ENCODE measurements at places on chromosomes 5 and 9.
A peak's percentile ranks its signal among the peaks of the same experiment; 100 is the strongest.

GRCh38 chr5:56350597-56351170 lies 117.6 kb upstream of the ANKRD55 start:
- peak; percentile 78 for DNase-seq

GRCh38 chr5:173928871-173929574 lies 40.9 kb downstream of the CPEB4 start:
- no peak for DNase-seq

GRCh38 chr9:90147426-90147825 lies 495.2 kb downstream of the DIRAS2 start:
- no peak for DNase-seq

- no peak for DNase-seq
Measured at GRCh38 chr9:19517202-19517942, 108.6 kb downstream of the ACER2 start.

DNA sequence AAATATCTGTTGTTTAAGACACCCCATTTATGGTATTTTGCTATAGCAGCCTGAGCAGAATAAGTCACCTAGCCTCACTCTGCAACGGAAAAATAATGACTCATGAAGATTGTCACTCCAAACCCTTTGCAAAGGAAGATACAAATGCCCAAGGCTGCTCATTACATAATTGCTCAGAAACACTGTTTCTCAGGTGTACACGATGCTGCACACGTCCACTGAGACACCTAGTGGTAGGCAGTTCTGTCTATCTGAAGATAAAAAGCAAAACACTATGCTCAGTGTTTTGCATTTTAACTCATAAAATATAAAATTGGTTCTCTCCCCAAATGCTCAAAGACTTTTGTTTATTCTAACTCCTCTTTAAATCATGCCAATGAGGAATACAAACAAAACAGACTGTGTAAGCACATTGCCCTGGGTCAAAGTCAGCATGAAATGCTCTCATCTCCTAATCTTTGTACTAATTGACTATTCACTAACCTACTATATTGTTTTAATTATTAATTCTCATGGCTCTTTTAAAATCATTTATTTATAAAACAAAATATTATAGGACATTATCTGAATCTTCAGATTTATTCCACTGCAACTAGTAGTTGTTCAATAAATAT lies 7.7 kb upstream of the TSLP start:
- DNase-seq = no peak

DNA sequence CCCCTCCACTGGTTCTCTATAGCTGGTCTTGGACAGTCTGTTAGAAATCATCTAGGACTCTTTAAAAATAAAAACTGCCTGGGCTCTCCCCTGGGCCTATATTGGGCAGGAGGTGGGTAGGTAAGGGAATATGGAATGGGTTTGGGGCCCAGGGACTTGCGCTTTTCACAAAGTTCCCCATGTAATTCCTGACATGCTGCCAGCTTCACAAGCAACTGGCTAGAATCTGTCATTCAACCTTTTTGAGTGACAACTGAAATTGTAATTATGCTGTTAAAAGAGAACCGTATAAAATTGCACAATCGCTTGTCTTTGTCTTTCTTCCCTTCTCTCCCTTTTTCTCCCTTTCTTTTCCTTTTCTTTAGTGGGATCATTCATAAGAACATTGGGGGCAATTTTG lies 603.1 kb downstream of the EBF1 start:
- DNase-seq = no peak

GRCh38 chr5:150317048-150318003 lies 14.6 kb upstream of the ARSI start:
- peak; percentile 95 for DNase-seq

- no peak for DNase-seq
Measured at GRCh38 chr5:107607671-107608345, 62.9 kb downstream of the EFNA5 start.

DNA sequence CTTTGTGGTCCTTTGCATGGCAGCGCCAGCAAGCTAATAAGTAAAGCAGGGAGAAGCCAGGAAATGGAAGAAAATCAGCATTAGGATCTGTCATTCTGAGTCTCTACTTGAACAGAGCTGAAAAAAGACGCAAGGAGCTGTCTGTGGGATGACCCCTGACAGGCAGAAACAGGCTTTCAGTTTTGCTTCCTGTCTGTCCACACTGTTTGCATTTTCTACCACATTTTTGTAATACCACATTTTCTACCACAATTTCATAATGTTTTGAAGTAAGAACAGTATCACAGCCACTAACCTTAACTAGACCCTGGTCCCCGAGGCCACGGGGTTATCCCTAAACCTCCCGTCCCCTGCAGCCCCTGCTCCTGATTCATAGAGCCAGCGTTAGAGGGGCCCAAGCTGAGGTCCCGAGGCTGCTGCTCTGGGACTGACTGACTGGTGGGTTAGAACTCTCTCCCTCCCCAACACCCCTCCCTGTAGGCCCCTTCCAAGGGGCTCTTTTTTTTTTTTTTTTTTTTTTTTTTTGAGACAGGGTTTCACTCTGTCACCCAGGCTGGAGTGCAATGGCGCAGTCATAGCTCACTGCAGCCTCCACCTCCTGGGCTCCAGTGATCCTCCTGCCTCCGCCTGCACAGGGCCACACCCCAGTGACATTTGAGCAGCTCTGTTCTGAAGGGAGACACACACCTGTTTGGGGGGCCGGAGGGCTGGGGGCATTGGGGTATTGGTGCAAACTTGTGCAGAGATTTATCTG lies 4.0 kb upstream of the CLIC3 start:
- DNase-seq = peak; percentile 66

DNA sequence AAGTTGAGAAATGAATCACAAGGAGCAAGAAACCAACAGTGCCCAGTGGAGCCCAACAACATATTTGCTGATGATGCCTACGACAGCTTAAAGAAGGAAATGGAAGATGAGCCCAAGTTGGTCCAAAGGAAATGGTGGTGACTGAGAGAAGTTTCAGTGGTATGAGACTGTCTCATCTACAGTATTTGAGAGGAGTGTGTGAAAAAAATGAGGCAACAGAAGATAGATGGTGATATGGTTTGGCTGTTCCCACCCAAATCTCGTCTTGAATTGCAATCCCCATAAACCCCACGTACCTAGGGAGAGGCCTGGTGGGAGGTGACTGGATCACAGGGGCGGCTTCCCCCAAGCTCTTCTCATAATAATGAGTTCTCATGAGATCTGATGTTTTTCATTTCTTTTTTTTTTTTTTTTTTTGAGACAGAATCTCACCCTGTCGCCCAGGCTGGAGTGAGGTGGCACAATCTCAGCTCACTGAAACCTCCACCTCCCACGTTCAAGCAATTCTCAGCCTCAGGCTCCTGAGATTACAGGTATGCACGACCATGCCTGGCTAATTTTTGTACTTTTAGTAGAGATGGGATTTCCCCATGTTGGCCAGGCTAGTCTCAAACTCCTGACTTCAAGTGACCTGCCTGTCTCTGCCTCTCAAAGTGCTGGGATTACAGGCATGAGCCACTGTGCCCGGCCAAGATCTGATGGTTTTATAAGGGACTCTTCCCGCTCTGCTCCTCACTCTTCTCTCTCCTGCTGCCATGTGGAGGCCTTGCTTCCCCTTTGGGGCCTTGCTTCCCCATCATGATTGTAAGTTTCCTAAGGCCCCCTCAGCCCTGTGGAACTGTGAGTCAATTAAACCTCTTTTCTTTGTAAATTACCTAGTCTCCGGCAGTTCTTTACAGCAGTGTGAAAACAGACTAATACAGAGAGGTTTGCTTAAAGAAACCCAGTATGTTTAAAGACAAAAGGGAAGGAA lies 30.2 kb downstream of the EFCAB9 start:
- no peak for DNase-seq

GRCh38 chr5:62460578-62460983 lies 48.0 kb downstream of the IPO11 start:
- peak; percentile 25 for DNase-seq

GRCh38 chr5:74530326-74531050 lies 110.0 kb downstream of the ENC1 start:
- DNase-seq = no peak

DNA sequence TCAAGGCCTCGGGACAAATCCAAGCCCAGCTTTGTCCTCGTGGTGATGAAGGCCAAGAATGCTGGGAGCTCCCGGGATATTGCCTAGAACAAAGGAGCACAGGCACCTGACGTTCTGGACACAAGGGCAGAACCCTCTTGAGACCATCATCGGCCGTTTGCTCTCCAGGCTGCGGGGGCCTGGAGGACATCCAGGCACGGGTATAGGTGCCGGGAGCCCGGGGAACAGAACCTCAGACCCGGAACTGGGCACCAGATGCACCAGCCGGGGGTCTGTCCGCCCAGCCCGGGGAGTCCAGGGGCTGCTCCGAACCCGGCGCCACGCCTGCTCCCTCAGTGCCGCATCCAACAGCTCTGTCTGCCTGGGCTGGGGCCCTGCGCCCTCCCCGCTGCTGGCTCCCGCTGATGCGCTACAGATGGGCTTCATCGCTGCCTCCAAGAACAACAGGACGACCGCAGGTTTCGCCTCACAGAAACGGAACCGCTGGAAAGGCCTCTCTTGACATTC lies 88.0 kb downstream of the ADAMTS2 start:
- DNase-seq = no peak

GRCh38 chr5:139667730-139668063 lies 19.5 kb downstream of the CXXC5 start:
- DNase-seq = peak; percentile 43

GRCh38 chr5:44919560-44919959 lies 110.8 kb downstream of the MRPS30 start:
- DNase-seq = no peak

GRCh38 chr5:80238097-80238496 lies 17.8 kb downstream of the SERINC5 start:
- no peak for DNase-seq

- no peak for DNase-seq
Measured at GRCh38 chr5:966345-966710, 42.3 kb upstream of the NKD2 start.

GRCh38 chr9:81182431-81182830 lies 506.9 kb downstream of the TLE1 start:
- DNase-seq = peak; percentile 80

DNA sequence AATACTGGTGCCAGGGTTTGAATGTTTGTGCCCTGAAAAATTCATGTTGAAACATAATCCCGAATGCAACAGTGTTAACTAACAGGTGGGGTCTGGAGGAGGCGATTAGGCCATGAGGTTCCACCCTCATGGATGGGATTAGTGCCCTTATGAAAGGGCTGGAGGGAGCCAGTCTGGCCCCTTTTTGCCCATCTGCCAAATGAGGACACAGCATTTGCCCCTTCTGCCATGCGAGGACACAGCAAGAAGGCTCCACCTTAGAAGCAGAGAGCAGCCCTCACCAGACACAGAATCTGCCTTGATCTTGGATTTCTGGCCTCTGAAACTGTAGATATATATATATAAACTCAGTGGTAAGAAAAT lies 32.6 kb upstream of the RNF130 start:
- no peak for DNase-seq

GRCh38 chr9:120184266-120184665 lies 395.7 kb downstream of the CDK5RAP2 start:
- no peak for DNase-seq

GRCh38 chr9:8857926-8858595 lies 1058.5 kb upstream of the DMAC1 start:
- no peak for DNase-seq

DNA sequence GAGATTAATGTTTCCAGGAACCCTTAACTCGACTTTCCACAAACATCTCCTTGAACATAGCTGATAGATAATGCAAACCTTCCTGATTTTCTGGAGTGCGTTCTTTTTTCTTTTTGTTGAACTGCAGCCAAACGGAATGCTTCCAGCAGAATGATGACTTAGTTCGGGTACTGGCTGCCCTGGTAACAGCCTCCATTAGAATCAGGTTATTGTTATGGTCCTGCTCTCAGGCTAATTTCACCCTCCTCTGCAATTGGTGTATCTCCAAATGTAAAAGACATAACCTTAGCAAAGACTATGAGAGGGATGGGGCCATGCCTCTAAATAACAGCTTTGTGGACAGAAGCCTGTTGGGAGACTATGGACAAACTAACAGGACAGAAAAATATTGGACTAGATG lies 116.5 kb downstream of the PDE4D start:
- DNase-seq = no peak

DNA sequence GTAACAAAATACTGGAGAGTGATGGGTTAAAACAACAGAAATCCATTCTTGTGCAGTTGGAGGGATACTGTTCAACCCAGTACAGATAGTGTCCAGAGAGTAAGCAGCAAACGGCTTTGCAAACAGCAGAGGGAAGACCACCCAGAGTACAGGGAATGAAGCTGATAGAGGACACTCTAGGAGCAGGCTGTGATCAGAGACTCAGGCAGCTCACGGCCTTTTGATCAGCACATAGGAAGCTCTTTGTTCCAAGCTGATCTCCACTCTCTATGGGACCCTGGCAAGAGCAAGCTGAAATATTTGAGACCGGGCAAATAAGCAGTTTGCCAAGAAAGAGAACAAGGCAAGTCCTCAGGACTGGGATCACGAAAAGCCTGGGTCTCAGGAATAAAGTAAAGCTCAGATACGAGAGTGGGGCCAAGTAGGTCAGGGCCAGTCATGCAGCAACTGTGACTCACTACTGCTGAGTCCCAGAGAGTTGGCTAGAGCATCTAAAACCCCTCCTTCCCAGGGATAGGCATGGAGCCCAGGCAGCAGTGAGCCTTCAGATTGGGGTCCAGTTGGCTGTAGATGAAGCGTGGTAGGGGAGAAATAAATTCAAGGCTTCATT lies 52.4 kb downstream of the MELK start:
- peak; percentile 76 for DNase-seq

GRCh38 chr9:24986331-24986730 lies 440.6 kb upstream of the IZUMO3 start:
- DNase-seq = no peak

DNA sequence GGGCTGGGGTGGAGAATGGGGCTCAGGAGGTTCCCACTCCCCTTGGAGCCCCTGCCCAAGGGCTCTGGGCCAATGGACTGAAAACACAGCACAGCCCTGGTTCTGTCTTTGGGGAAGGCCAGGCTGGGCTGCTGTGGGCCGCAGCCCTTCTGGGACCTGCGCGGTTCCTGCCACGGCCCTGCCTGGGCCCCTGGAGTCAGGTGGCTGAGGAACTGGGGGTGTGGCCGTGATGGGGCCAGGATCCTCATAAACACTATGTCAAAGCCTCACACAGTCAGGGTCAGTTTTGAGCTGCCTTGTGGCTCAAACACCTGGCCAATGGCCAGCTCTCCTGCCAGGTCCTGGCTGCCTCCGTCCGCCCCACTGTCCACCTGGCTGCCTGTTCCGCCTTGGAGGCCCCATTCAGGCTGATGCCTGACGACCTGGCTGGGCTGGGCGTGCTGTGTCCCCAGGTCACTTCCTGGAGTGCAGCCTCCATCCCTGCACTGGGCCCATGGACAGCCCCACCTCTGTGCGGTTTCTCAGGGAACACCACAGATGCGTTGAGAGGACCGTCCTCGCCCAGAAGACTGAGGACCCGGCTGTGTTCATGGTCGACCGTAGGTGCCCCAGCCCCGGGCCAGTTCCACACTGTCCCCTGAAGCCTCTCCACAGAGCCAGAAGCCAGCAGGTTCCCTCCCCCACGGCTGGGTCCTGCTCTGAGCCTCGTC lies 27.5 kb downstream of the PAEP start:
- no peak for DNase-seq

GRCh38 chr5:179267071-179267670 lies 78.1 kb downstream of the ADAMTS2 start:
- no peak for DNase-seq

DNA sequence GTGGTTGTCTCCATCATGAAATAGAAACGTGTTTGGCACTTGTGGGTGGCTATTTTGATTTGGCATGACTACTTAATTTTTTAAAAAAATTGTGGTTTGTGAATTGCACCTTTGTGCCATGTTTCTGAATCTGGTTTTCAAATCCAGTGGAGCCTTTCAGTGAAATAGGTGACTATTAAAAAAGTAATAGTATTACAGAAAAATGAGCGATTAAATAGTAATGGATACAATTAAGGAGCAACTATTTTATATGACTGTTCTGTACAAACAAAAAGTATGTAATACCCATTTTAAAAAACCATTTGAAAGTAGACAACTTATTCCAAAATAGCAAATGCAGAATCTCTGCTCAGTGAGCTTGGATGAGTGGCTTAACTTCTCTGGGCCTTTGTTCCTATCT lies 3.0 kb downstream of the SOWAHA start:
- no peak for DNase-seq

All from brain microvascular endothelial cell (primary cell).